ENCODE measurements at places on chromosomes 5 and 9.

GRCh38 chr9:134484479-134484878 lies 157.1 kb upstream of the COL5A1 start:
- no peak for DNase-seq

DNA sequence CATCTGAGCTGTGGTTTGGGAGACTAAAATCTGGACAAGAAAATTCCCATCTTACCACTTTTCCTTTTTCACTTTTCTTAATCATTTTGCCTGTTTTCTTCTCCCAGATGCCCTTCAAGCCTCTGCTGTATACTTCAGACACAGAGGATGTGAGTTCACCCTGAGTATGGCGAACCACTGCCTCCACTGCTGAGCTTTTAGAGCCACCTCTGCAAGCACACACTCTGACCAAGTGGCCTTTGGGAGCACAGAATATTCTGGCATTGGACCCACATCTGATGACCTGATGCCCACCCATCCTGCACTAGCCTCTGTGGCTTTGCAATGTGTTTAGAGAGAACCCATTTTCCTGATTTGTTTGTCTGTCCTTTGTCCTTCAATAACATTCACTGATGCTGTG lies 32.5 kb downstream of the TERT start:
- no peak for DNase-seq

GRCh38 chr9:130638284-130639123 lies 25.9 kb upstream of the PRDM12 start:
- DNase-seq = no peak

GRCh38 chr5:170148430-170149205 lies 42.9 kb downstream of the FOXI1 start:
- no peak for DNase-seq

- DNase-seq = peak; percentile 59
These were observed 27.1 kb upstream of the SLC6A19 start for GRCh38 chr5:1174122-1174936.

DNA sequence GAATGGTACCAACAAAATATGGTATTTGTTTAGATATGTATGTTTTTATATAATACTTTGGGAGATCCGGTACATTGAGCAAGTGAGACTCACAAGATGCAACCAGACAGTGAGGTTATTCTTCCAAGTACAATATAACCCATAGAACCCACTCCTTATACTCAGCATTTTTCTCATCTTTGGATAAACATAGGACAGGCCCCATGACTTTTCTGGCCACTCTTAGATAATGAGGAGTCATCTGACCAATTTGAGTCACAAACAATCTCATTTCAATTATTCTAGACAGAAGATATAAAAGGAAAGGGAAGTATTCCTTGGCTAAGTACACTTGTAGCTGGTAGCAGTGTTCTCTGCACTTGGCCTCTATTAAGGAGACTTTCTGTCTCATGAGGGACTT lies 150.2 kb downstream of the SGCD start:
- no peak for DNase-seq

DNA sequence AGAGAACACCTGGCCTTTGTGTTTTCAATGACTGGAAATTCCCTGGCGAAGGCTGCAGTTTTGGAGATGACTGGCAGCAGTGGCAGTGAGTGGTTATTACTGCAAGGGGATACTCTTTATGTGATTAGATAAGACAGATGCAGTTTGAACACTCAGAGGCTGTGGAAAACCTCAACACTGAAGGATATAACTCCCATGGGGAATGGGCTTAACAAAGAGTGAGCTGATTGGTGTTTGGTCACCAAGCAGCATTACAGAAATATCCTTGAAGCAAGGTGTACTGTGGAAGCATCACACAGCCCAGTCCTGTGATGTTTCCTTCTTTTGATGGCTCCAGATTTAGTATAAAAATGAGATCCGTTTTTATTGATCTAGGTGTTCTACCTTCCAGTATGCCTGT lies 490.7 kb upstream of the PTPRD start:
- no peak for DNase-seq

DNA sequence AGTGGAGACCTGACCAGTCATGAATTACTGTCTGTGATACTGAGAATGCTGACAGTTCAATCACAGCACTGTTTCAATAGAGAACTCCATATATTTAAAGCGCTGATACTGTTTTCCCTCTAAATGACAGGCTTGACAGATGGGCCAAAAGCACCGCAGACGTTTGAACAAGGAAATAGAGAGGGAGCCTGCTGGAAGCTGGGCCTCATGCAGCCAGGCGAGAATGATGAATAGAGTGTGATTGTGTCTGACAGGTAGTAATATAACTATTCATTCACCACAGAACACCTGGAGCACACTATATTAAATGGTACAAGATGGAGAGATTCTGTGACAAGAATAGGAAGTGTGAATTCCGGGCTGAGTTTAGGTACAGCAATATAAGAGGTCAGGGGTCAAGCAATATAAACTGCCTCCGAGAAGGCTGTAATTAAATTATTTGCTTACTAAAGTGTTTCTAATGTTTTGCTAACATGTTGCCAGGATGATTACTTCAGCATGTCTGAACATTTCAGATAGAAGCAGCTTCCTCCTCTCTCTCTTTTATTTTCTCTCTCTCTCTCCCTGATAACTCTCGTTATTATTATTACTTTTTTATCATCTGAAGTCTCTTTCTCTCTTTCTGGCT lies 297.7 kb downstream of the CSNK1G3 start:
- DNase-seq = no peak

DNA sequence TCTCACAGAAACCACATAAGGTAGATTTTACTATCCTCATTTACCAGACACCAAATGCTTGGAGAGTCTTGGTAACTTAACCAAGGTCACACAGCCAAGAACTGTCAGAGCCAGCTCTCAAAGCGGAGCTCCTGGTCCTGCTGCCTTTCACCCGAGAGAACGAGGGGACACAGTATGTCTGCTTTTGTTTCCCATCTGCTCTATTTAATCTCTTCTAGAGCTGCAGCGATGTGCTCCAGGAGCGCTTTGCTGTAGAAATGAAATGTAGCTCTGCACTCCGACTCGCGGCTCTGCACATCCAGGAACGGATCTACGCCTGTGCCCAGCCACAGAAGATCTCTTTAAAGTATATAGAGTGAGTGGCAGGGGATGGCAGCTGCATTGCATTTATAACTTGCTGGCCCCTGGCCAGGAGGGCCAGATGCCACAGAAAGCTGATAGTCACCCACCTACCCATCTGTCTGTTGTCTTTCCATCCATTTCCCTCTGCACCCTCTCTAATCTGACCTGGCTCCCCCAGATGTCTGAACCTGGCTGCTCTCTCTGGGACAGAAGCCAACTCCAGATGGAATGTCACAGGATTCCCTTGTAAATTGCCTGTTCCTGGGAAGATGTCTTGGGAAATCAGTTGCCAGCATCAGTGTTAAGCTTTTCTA lies 21.4 kb upstream of the TRMT10B start:
- no peak for DNase-seq

DNA sequence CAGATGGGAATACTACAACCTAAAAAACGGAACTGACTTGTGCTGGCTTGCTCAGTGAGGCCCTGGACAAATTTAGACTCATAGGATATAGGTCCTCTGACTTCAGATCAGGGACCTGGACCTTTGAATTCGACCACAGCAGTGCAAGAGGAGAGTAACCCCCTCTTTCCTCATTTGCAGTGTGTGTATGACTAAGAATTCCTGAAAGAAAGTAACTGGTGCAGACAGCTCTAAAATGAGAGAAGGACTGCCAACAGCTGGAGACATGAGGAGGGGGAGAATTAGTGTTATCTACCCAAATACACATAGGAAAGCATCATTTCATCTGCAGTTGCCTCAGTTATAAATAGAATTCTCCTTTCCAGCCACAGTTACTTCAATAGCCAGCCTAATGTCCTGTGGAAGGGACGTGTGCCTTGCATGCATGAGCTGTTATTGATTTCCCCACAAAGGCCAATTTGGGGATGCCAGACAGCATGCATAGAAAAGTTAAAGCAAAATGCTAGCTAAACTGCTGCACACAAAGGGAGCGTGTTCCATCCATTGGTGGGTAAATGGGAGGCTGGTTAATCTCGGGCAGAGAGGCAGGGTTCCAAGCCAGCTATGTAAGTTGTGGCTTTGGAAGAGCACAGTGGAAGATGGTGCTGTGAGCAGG lies 442.7 kb downstream of the CDK5RAP2 start:
- no peak for DNase-seq

GRCh38 chr9:106795031-106795430 lies 67.9 kb upstream of the ZNF462 start:
- DNase-seq = no peak

DNA sequence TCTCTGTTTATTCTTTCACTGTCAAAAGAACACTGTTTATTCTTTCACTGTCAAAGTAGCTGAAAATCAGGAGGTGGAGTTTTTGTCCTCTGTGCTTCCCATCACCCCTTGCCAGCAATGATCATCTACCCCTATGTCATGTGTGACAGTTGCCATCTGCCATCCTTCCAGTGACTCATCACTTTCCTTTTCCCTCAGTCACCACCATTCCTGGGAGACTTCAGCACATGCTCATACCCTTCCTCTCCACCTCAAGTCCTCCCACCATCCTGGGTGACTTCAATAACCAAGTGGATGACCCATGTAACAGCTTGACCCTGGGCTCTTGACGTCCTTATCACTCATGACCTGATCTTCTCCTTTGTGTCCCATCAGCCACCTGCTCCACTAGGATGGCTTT lies 43.3 kb upstream of the RASEF start:
- DNase-seq = no peak
